ENCODE measurements at places on chromosomes 16 and 17. TPM values are rescaled to one million over a fixed set of nuclear protein-coding genes. Genes with fewer than 3 reads are reported as not detected.

DNA sequence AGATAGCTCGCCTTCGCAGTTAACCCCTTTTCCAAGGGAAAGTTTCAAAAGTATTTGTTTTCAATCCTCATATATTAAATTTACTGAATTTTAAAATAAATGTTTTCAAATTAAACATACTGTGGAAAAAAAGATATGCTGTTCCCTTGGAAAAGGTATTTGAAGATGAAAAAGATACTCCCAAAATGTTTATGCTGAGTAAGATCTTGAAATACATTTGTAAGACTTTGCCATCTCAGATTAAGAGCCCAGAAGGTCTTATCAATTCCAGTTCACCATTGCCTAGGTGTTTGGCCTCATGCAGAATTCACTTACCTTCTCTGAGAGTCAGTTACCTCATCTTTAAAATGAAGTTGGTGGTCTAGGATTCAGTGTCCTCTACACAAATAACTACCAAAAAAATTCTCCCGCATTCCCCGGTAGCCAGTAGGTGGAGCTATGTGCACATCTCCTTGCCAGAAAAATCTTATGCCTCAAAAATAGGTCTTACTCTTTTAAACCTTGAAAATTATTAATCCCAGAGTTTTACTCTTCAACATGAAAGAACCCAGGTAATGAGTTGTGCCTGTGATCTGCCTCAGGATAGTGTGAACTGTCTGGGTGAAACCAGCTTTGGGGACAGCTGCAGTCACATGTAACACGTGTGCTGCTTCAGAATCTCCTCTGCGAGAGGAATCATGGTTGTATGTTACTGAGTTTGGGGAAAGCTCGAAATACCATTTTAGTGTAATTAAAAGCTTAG, 178.3 kb downstream of the MRTFB start:
- DNase-seq, result peak; percentile 43

DNA sequence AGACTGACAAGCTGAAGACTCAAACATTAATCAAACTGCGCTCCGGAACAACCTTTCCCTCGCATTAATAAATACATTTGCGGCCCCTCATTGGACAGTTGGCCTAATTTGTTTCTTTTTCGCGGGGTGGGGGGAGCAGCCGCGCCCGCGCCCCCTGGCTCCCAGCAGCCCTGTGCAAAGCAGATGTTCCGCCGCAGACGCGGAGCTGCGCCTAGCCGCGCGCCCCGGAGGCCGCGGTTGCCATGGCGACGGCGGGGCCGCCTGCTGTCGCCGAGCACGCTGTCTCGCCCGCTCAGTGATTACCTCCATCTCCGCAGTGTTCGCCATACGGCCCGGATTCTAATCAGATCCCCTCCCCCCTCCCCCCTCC, 25.5 kb downstream of the COPZ2 start:
- no peak for DNase-seq

DNA sequence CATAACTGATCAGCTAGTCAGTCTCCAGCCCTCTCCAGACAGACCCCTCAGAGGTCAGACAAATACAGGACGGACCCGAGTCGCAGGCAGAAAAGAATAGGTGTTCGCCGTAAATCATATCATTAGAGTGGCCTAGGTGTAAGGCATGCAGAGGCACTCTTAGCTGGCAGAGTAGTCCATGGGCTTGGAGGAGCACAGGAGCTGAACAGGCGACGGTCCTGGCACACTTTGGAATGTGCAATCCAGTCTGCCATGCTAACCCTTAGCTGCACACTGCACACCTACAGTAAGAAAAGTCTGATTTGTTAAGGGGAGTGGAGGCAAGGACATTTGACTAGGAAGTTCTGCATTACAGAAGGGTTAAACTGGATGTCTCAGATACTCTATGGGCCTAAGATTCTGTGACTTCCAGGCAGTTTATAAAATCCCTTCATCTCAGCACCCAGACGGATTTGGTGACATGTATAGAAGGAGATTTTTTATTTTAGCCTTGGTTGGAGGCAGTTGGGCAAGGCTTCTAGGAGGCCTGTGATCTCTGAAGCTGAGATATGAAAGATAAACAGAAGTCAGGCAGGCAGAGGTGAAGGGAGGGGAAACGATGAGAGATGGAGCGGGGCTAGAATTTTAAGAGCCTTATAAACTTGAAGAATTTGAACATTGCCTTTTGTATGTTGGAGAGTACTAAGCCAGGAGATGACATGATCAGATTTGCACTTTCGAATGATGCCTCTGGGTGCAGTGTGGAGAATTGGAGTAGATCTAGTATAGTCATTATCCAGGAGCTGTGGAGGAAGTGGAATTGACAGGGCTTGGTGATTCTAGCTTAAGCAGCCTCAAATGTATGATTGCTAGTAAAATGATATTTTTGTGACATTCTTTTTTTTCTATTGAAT, 34.6 kb upstream of the SLC5A11 start:
- DNase-seq, result no peak

DNA sequence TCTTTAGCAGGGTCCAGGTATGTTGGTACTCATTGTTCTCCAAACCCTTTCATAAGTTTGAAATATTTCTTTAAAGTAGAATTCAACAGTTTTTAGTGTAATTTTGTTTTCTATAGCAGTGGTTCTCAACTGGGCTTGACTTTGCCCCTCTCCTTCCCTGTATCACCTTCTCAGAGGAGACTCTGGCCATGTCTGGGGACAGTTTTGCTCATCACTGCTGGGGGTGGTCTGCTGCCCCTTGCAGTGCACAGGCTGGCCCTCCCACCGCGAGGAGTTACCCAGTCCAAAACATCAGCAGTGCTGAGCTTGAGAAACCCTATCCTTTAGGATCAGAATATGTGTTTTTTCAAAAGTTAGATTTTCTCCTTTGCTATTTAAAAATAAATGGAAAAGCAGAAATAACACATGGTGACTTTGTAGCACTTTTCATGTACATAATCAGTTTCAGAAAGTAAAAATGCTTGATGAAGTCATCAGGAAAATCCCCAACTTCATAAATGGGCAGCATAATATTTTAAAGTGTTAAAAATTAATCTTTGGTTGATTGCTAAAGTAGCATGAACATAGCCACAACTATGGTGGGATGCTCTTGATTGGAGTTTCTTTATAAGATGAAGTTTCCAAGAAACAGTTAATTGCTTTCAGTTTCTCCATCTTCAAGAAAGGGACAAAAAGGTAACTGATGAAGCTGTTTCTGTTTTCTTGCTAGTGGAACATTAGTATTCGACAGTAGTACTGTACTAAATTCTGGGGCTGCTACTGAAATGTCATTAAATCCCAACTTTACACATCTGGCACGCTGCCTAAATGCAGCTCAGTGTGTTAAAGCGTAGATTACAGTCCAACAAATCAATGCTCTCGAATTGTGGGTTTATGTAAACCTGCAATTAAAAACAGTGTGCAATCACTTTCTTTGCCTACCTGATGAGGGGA, 70.3 kb downstream of the NETO2 start:
- DNase-seq, result no peak

HOXB9 gene
- under 0.01 TPM for total RNA-seq

DNA sequence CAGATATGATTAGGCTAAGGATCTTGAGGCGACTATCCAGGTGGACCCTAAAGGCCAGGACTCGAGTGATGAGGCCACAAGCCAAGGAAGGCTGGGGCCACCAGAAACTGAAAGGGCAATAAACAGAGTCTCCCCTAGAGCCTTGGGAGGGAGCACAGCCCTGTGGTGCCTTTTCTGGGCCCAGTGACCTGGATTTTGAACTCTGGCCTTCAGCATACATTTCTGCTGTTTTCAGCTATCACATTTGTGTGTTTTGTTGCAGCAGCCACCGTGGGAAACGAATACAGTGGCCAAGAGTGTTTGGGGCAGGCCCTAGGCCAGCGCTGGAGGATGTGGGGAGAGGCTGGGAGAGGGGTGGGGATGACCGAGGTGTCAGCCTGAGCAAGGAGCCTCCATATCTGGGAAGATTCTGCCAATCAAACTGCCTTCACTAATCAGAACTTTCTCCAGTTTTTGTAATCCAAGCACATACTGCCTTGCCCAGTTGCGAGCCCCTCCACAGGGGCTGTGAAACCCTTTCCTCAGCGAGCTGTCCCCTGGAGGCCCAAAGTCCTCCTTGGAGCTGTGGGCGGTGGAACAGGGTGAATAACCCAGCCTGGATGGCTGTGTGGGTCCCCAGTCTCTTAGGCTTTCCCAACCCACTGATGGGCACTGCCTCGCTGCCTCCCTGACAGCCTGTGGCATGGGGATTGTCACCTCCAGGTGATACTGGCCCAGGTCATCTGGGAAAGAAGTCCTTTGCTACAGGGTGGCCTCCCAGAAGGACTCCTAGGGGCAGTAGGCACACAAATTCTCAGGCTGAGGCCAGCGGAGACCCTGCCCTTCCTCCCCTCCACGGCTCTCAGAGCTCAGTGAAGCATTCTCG, 16.8 kb downstream of the B9D1 start:
- no peak for DNase-seq

VAT1L gene
- 18.1 TPM for total RNA-seq

DNA sequence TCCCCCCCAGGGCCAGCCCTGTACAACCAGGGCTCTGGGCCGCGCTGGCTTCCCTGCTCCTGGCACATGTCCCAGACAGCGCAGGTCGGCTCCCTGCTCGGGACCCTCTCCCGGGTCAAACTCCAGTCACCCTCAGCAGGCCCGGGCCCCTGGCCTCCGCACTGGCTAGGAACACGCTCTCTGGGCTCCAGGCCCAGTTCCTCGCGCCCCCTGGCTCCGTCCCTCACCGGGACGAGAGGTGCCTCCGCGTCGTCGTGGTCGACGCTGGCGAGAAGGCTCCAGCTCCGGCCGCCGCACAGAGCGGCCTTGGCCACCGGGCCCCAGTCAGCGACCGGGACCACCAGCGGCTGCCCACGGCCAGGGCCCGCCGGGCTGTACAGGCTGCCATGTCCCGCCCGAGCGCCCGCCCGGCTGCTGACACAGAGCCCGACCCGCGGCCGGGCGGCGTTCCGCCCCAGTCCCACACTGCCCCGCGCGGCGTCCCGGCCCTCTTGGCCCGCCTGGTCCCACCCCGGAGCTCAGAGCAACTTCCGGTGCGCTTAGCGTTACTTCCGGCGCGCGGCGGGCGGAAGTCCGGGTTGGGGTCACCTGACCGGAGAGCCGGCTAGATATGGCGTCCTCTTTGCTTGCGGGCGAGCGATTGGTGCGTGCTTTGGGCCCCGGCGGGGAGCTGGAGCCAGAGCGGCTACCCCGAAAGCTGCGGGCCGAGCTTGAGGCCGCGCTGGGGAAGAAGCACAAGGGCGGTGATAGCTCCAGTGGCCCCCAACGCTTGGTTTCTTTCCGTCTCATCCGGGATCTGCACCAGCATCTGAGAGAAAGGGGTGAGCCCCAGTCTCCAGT, at the start of gene POLDIP2:
Gene POLDIP2, minus strand, starts transcription at position 467 of the 840 bp plus-strand sequence. Its CDS starts 79 bp downstream, at position 388.
- peak; percentile 92 for DNase-seq

GRCh38 chr17:35743626-35744328, 9.3 kb downstream of the GAS2L2 start:
- peak; percentile 40 for DNase-seq

PRRT2 gene
- 0.90 TPM for total RNA-seq

TRPV2 gene
- 30.8 TPM for total RNA-seq

- no peak for DNase-seq
Measured at GRCh38 chr16:63223851-63224250, 1187.6 kb upstream of the CDH8 start.

KCNAB3 gene
- 0.36 TPM for total RNA-seq

DNA sequence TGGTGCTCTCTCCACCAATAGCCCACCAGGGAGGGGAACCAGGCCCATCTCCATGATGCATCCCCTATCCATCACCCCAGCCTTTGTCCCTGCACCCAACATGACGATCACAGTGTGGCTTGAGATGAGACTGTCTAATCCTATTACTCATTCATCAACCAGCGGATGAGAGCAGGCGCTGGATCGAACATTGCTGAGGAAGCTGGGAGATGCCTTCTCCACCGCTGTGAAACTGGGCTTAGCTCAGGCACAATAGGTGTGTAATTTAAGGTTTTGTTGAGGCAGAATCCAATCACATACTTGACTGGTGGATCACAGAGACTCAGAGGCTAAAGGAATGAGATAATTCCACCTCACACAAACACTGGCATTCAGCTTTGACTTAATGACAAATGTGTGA, 64.6 kb upstream of the IRX3 start:
- no peak for DNase-seq

GRCh38 chr17:28405632-28406472, at the start of gene SLC46A1:
TSS of gene SLC46A1 (minus strand) at chr17:28406212. CDS start at chr17:28406114, 98 bp downstream.
- no peak for DNase-seq

DNA sequence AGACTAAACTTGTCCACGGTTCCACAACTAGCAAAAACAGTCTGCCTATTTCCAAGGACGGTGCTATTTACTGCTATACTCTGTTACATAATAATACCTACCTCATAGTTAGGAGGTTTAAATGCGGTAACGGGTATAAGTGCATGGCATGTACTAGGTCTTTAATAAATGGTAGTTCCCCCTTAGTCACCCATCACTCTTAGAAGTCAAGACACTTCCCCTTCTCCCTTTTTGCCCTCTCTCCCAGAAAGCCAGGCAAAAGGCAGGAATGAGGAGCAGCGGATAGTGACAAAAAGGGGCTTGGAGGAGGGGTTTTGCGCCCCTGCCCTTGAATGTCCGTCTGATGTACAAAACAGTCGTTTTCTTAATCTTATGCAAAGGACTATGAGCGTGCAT, 1.1 kb upstream of the LSM12 start:
- DNase-seq, result no peak

UNC13D gene
- total RNA-seq, result under 0.01 TPM

DNA sequence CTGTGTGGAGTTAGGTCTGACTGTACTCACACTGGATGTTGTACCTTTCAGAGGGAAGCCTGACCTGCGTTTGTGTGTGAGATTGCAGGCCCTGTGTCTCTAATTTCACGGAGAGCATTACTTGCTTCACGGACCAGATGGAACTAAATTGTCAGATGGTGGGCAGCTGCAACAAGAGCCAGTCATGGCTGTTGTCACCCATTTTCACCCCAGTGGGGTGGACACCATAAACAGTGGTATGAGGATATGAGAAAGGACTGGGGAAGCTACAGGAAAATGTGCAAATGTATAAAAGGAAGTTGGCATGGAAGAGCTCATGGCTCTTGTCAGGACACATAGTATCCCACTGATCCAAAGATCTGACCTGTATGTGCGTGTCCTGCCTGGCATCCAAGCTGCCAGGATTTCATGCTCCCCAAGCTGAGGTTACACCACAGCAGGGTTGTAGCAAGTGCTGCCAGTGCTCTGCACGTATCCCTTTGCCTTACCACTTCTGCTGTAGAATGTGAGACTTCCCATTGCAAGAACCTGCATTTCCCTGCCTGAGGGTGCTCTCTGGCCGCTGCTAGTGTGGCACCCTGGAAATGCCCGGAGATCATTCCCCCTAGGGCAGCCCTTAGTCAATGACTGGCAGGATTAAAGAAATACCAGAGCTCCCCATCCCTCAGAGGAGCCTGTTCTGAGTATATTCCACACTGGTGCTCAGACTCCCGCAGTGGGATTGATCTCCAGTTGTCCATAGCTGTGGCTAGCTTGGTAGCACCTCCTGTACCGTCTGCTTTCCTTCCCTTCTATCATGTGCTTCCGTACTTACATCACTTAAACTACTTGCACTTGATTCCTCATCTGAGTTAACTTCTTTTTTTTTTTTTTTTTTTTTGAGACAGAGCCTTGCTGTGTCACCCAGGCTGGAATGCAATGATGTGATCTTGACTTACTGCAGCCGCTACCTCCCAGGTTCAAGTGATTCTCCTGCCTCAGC, 70.4 kb upstream of the TANC2 start:
- peak; percentile 62 for DNase-seq

All from IMR-90 (cell line).